ENCODE measurements at places on chromosomes 12 and 14.

GRCh38 chr12:10736463-10736862 is 13.3 kb upstream of the YBX3 start:
- no peak for DNase-seq

DNA sequence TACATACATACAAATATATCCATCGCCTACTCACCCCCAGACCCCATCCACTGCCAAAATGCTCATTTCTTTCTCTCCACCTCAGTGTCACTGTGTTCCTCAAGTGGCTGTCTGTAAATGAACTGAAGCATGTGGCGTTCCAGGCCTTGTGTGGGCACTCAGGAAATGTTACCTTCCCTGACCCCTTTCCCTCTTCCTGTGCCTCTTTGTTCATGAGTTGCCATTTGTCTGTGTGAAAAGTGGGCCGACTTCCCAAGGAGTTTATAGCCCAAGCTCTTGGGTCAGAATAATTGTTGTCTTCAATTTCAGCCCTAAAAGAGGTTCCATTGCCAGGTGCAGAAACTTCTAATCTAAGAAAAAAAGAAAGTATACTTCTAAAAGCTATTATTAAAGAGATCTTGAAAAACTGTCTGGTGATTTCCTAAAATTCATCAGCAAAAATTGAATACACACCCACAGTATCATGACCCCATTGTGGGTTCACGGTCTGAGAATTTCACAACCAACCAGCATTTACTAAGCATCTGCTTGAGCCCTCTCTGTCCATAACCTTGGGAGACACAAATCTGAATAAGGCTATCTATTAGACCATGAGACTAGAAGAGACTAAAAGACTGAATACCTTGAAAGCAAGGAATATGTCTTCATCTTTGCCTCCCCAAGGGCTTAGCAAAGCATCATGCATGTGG is 201.4 kb upstream of the EEA1 start:
- DNase-seq, result no peak

GRCh38 chr14:61090432-61091216 is 109.6 kb downstream of the SLC38A6 start:
- peak; percentile 66 for DNase-seq

DNA sequence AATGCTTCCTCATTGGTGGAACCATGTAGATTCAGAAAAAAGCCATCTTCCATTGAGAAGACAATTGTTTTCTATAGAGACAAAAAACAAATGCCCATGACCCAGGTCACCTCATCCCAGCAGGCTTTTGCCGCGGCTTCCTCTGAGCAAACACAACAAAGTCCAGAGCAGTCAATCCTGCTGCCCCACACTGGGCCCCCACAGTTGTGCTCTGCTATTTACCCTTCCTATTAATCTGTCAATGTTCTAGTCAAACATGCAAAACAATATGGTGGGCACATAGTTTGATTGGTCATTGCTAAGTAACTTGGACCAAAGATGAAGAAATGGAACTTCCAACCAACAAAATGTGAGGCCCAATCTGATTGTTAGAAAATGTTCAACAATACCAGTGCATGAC is 20.7 kb downstream of the C12orf42 start:
- no peak for DNase-seq

DNA sequence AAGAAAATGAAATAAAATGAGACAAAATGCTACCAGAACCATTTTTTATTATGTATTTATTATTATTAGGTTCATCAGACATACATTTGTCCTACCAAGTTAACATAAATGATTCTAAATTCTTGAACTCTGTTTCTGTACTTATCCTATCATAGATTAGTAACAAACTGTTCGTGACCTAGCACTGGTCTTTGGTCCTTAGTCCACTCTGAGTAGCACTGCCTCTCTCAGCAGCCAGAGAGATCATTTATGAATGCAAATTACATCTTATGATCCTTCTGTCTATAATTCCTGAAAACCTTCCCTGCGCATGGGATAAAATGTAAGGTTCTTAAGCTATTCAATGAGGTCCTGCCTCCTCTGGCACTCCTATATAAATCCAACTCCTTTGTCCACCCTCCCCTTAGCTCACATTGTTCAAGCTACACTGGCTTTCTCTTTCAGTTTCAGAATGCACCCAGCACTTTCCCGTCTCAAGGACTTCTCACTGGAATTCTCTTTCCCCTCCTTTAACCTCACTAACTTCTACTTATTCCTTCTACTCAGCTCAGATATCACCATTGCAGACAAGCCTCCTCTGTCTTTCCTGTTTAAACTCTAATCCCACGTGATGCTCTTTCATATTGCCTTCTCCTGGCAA is 17.1 kb downstream of the PDZRN4 start:
- DNase-seq, result no peak

GRCh38 chr12:67572492-67572891 is 76.1 kb upstream of the DYRK2 start:
- no peak for DNase-seq

- DNase-seq, result no peak
These were observed 546.6 kb upstream of the TBX3 start for GRCh38 chr12:115230606-115231005.

DNA sequence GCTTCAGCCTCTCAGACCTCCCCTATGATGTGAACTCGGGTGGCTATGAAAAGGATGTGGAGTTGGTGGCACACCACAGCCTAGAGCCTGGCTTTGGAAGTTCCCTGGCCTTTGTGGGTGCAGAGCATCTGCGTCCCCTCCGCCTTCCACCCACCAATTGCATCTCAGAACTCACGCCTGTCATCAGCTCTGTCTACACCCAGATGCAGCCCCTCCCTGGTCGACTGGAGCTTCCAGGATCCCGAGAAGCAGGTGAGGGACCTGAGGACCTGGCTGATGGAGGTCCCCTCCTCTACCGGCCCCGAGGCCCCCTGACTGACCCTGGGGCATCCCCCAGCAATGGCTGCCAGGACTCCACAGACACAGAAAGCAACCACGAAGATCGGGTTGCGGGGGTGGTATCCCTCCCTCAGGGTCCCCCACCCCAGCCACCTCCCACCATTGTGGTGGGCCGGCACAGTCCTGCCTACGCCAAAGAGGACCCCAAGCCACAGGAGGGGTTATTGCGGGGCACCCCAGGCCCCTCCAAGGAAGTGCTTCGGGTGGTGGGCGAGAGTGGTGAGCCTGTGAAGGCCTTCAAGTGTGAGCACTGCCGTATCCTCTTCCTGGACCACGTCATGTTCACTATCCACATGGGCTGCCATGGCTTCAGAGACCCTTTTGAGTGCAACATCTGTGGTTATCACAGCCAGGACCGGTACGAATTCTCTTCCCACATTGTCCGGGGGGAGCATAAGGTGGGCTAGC is 7.0 kb upstream of the RPS26 start:
- no peak for DNase-seq

DNA sequence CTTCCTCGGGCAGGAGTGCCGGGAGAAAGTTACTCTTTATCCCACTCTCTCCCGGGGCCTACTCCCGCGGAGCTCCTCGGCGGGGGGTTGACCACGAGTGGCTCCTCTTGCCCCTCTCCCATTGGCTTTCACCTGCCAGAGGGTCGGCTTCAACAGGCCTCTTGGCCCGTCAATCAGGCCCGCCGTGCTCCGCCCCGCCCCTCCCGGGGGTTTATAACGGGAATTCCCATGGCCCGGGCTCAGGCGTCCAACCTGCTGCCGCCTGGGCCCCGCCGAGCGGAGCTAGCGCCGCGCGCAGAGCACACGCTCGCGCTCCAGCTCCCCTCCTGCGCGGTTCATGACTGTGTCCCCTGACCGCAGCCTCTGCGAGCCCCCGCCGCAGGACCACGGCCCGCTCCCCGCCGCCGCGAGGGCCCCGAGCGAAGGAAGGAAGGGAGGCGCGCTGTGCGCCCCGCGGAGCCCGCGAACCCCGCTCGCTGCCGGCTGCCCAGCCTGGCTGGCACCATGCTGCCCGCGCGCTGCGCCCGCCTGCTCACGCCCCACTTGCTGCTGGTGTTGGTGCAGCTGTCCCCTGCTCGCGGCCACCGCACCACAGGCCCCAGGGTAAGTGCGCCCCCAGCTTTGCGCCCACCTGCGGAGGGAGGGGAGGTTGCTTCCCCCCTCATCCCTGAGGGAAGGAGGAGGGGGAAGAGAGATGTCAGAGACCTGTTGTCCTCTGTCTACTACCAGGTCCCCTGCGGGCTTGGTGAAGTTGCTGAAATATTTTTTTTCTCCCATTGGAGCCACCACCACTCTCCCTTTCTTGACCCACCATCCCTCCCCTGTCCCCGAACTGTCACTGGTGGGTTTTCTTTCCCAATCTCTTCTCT is at the start of gene SMOC1:
SMOC1 (plus strand) TSS at position 242 of the 869 bp plus-strand sequence; CDS start at position 505, 263 bp downstream.
- no peak for DNase-seq

DNA sequence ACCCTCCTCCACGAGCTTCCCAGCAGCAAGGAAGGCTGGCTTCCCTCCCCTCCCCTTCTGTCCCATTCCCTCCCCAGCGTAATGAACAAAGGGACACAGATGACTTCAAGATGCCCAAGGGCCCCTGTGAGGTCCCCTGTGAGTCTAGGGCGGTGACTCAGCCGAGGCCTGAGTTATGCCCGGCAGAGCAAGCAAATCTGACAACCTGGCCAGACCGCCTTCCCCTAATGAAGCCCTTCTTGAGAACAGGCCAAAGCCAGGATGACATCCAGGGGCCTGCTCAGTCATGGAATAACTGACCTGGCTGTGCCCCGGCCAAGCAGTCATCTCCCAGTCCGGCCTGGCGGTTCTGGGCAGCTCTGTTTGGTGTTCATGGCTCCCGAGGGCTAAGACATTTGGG is 89.2 kb downstream of the DICER1 start:
- no peak for DNase-seq

DNA sequence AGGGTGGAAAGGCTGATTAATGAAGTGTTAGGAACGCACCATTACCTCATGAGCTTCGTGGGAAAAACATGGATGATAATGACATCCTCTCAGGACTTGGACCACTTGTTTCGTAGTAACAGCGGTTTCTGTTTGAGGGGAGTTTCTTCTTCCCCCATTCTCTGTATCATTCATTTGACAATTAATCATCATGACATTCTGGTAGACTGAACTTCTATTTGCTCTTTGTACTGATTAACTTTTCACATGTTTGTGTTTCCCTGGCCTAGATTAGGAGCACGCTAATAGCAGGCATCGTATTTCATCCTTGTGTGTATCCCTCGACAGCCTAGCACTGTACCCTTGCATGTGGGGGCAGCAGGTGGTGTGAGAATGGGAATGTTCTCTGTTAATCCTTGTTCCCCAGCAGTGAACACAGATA is 8.0 kb downstream of the LRRC74A start:
- DNase-seq, result no peak

DNA sequence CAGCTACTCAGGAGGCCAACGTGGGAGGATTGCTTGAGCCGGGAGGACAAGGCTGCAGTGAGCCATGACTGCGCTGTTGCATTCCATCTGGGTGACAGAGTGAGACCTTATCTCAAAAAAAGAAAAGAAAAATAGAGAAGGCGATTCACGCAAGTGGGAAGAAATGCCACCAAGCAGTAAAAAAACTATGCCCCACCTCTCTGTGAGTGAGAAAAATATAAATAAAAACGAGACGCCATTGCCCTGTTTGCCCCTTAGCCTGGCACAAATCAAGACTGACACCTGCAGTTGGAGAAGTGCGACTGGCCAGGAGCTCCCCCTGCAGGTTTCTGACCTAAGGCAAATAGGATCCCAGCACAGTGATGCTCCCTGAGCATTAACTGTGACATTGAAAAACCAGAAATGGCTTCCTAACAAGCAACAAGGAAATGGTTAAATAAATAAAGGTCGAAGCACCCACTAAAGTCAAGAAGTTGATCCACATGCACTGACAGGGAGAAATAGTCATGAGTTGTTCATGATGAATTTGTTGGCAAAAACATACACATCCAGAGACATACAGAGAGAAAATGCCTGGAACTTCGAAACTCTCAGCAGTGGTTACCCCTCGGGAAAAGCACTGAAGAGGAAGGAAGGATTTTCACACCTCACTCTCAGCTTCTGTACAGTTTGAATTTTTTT is 21.1 kb downstream of the GSC start:
- DNase-seq, result no peak

GRCh38 chr14:52949711-52950409 is 990 bp downstream of the FERMT2 start:
- DNase-seq, result no peak

DNA sequence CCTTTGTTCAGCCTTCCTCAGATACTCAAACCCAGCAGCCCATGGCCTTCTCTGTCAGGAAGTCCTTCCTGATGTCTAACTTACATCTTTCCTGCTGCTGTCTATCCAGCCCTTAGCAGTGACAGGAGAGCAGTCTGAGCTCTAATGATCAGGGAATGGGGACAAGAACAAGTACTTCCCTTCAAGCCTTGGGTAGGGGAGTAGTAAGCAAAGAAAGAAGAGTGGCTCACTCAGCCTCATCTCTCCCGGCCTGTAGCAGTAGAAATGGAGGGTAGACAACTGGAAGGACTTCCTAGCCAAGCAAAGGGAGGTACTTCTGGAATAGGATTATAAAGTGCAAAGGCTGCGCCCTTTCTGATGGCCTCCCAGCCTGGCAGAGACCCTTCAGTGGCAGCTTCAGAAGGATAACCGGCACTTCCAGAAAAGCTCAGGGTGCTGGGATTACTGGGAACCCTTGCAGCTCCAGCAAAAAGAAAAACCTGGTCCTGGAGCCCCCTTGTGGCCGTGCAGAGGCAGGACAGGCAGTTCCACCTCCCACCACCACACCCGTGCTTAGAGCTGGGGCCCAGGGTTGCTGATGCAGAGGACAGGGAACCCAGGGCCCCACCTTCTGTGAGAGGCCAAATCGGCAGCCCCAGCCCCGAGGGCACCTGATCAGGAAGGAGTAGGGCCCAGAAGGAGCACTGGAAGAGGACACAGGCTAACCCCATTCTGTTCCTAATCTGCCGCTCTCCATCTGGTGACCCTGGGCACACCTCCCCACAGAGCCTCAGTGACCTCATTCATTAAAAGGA is 12.4 kb upstream of the SMUG1 start:
- DNase-seq, result peak; percentile 81

DNA sequence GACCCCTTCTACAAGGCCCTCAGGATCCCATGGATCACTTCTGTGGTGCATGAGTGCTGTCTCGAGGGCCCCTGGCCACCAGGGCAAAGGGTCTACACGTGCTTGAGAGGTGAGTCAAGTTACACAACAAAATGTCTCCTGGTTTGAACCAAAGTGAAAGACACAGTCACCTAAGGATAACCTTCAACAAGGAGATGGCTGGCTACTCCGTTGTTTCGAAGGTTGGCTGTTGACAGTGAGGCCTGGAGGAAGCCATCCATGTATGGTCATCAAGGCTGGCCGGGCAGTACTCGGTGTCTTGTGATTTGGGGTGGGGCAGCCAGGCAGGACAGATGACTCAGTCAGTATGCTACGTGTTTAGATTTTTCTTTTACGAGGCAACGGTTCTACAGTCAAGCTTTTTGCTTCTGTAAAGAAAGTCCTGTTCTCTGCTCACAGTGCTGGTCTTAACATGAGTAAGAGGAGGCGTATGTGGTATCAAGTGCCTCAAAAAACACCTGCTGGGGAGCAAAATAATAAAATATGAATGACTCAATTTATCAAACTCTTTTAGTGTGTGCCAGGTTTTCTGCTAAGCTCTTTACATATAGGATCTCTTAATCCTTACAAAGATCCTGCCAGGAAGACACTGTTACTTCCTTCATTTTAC is 18.0 kb upstream of the NT5DC3 start:
- peak; percentile 7 for DNase-seq

DNA sequence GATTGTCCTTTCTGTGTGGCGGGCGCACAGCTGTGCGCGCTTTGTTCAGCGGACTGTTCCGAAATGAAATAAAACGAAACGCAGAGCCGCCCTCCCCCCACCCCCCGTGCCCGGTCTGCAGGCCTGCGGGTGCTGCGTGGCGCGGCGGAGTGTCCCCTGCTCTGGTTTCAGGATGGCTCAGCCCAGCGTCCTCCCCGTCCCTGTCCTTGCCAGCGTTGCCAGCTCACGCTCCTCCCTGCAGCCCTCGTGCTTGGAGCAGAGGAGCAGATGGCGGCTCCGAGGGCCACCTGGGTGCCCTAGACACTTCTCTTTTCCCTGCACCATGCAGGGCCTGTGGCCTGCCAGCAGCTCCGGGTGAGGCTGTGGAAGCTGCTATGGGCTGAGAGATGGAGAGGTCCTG is 17.5 kb upstream of the BEGAIN start:
- DNase-seq, result no peak

Measured in suppressor macrophage treated with lipopolysaccharide for 1 hour (primary cell).